Dorsolateral prefrontal cortex (tissue), 122 donors: ENCODE measurements at places on chromosomes 3 and 15. TPM values are rescaled to one million over a fixed set of nuclear protein-coding genes. Genes with fewer than 3 reads are reported as not detected.
A peak's percentile ranks its signal among the peaks of the same experiment; 100 is the strongest.

DNA sequence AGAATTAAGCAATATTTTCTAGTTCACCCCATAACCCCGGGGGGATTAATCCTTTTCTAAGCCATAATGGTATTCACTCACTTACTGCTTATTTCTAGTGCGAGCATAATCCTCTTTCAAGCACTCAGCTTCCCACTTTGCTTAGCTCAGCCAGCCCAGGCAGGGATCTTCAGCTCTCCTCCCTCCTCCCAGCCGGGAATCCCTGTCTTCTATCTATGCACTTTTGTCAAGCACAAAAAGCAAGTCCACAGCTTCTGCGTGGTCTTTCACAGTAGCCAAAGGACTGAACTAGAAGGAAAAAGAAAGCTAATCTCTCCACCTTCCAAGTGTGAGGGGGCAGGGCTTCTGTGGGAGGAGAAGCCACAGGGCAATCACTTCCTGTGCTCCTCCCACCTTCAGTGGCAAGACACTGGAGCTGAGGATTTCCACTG, 62.8 kb downstream of the PEX5L start:
- DNase-seq: peak; percentile 49

DNA sequence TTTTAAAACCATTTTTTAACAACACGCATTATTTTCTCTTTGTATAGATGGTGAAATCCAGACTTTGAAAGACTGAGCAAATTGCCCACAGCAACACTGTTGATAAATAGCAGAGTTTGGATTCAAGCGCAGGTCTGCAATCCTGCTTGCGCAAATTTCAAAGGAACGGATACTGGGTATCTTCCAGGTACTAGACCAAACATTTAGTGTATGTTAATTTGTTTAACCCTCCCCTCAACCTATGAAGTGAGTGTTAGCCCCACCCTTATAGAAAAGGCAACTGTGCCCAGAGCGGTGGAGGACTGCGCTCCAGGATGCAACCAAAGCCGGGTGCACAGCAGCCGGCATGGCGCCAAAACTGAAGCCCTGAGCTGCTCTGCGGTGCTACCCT, 103.8 kb downstream of the CPN2 start:
- DNase-seq: no peak

GRCh38 chr3:177071496-177072156, 125.7 kb downstream of the TBL1XR1 start:
- DNase-seq: no peak

GRCh38 chr3:17077606-17078005, 192.9 kb downstream of the PLCL2 start:
- no peak for DNase-seq

DNA sequence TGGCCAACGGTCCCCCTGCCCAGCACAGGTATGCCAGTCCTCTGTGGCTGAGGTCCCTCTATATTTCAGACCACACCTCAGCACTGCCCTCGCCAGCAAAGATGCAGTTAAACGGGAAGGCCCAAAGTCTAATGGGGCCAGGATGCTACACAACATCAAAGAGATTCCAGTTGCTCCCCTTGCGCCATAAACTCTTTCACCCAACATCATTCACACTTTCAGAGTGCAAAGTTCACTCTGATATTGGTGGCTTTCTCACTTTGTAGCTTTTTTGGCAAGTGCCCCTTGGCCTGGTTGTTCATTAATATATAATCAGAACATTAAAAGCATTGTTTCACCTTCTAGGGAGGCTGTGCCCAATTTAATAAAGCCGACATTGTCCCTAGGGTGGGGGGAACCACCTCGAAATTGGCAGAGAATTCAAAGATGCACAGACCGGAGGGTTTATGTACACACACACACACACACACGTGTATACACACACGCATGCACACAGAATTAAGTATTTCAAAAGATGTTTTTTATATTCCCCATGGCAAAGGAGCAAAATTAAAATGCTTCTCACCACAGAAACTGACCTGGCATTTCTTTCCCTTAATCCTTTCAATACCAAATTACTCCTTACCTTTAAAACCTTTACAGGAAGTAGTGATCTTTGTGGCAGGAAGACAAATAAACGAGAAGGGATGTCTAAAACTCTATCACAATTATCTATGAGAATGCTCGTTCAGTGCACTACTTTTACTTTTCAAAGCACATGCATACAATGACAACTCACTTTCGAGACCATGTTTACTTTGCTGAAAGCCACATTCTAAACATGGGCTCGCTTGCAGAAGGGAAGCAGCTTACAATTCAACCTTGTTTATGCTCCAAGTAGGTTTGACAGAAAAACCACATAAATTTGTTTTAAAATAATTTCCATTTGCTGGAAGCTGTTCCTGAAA, 19.5 kb downstream of the LRIG1 start:
- no peak for DNase-seq

DNA sequence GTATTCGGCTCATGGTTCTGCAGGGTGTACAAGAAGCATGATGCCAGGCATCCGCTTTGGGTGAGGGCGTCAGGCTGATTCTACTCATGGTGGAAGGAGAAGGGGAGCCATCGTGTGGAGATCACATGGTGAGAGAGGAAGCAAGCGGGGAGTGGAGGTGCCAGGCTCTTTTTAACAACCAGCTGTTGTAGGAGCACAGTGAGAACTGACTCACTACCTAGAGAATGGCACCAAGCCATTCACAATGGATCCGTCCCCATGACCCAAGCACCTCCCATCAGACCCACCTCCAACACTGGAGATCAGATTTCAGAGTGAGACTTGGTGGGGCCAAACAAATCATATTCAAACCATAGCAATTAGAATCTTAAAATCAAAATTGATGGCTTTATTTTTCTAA, 259.8 kb upstream of the CTDSPL start:
- DNase-seq: no peak

DNA sequence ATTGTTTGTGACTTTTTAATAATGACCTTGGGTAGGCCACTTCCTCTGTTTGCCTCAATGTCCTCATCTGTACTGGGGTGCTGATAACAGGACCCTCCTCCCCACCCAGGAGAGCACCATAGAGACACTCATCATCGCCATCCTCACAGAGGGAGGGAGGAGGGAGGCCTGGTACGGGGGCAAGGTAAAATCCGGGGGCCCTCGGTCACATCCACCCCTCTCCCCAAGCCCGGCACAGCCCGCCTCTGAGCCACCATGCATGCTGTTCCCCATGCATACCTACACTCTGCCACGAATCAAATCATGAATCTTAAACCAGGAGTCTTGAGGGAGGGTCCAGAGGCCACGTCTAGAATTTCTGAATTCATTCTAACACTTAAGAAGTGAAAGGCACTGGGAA, 74.9 kb upstream of the IQSEC1 start:
- no peak for DNase-seq

GRCh38 chr3:107578091-107578490, 55.3 kb downstream of the BBX start:
- DNase-seq: no peak

- DNase-seq: no peak
Measured at GRCh38 chr3:73326396-73326795, 264.9 kb downstream of the EBLN2 start.

DNA sequence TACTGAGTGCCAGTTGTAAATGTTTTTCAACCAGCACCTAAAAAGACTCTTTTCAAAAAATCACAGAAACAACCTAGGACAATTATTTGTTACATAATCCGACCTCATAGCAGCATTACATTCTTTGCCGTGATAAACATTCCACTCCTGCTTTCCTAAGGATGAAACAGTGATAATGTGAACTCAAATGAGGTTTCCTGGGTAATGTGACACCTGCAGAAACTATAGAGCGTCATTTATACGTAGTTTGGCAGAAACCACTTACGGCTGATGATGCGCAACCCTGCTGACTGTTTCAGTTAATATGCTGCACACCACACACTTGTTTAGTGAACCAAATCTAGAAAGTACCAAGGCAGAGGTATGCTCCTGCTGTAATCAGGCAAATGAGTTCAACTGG, 55.8 kb downstream of the SEMA6D start:
- no peak for DNase-seq

DNA sequence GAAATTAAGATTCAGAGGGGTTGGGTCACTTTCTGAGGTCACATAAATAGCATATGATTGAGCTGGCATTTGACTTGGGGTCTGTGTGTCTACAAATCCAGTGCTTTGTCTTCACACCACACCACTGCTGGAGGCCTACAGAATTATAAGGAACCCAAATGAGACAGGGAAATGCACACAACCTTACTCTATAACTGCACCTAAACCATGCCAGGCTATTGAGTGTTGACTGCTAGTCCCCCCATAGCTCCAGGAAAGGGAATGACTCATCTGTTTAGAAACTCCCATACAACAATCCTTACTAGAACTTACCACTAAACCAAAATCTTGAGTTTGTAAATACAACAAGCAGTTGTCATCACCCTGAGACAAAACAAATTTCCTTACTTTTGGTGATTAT, 16.9 kb upstream of the TSC22D2 start:
- no peak for DNase-seq

GRCh38 chr3:117398141-117398899, 688.7 kb downstream of the TUSC7 start:
- DNase-seq: peak; percentile 31

- DNase-seq: no peak
Measured at GRCh38 chr3:146493221-146493620, 23.9 kb upstream of the PLSCR2 start.

DNA sequence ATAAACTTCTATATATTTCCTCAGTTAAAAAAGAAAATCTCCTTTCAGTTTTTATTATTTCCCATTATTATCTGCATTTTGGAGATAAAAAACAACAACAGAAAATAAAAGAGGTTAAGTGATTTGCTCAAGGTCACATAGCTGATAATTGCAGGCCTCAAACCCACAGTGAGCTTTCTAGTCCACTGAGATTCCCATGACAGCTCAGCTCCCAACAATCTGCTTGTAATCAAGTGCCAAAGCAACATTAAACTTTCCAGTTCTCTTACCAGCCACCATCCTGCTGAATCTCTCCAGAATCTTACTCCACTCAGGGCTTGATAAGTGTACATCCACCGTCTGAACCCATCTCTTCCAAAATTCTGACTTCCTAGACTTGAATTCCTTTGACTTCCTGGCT, 318.2 kb upstream of the SEMA6D start:
- DNase-seq: no peak

- no peak for DNase-seq
Measured at GRCh38 chr3:96960661-96961330, 146.4 kb downstream of the EPHA6 start.

DNA sequence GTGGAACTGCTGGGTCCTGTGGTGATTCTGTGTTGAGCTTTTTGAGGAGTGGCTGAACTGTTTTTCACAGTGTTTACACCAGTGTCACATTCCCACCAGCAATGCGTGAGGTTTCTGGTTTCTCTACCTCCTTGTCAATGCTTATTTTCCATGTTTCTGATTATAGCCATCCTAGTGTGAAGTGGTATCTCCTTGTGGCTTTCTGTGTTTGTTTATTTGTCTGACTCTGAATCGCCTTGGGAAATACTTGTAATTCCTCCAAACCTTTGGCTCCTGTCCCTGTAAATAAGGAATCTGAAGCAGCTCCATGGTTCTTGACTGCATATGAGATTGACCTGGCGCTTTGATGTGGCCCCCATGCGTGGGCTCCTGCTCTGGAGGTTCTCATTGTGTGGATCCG, 20.6 kb downstream of the FAN1 start:
- DNase-seq: no peak

DNA sequence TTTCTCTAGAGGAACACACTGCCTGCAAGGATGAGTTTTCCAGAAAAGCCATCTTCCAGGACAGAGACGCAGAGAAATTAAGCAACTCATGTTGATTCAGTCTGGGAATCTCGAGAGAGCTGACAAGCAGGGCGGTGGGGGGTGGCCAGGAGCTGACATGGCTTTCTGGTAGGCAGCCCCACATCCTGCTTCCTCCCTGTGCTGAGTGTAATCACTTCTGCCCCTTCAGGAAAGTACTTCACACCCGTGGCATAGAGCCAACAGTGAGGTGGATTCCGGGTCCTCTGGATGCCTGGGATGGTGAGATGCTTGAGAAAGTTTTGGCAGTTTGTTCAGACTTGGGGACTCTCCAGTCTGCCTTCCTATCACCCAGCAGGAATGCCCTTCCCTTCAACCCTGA, 221.1 kb downstream of the SLCO3A1 start:
- DNase-seq: no peak

GRCh38 chr3:11405323-11405722, 133.1 kb downstream of the ATG7 start:
- DNase-seq: no peak

- no peak for DNase-seq
Measured at GRCh38 chr3:8945890-8946600, 17.2 kb downstream of the RAD18 start.

- no peak for DNase-seq
Measured at GRCh38 chr15:83320844-83321243, 36.4 kb upstream of the BNC1 start.

GRCh38 chr3:18411541-18411940, 13.6 kb downstream of the SATB1 start:
- no peak for DNase-seq

- no peak for DNase-seq
Measured at GRCh38 chr3:6516143-6516542, 344.8 kb upstream of the GRM7 start.

GRCh38 chr15:86557018-86557550, 477.4 kb downstream of the AGBL1 start:
- no peak for DNase-seq

DNA sequence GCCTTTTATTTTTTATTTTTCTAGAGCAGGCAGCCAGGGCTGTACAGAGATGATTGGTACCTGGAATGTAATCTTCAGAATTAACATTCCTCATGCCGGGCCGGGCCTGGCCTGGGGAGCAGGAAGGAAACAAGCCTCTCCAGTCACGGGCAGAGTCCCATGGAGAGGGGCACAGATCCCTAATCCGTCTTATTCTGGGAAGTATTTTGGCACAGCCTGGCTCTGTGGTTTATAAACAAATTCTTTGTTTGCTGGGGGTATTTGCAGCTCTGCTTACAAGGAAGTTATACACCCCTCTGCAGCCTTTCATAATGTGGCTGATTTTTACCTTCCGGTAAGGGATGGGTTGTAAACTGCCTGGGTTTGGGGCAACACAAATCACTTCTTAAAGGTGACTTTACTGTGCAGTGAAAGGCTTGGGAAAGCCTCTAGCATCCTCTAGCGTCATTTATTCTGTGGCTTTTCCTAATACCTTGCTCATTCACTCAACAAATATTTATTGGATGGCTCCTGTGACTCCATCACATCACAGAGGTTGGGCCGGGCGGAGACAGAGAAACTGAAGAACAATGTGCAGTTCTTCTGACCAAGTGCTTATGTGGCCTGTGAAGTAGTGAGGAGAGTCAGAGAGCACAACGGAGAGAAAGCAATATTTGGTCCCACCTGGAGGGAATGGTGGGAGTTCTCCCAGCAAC, 2.7 kb downstream of the SLC6A20 start:
- DNase-seq: no peak

- DNase-seq: no peak
Measured at GRCh38 chr3:76586471-76586870, 453.4 kb upstream of the ROBO2 start.

GRCh38 chr15:70618929-70619328, 144.4 kb downstream of the UACA start:
- DNase-seq: no peak

- no peak for DNase-seq
Measured at GRCh38 chr3:72082776-72083462, 298.0 kb upstream of the PROK2 start.

- no peak for DNase-seq
Measured at GRCh38 chr3:156256945-156257344, 136.6 kb downstream of the KCNAB1 start.

The SLC28A1 gene
- not detected for total RNA-seq

The RYR3 gene
- 98.9 TPM for total RNA-seq

The SLCO2A1 gene
- 4.9 TPM for total RNA-seq

The GOLGA6B gene
- 0.32 TPM for total RNA-seq

The C3orf85 gene
- not detected for total RNA-seq

The VIPR1 gene
- total RNA-seq: 49.7 TPM

The PLS1 gene
- total RNA-seq: 4.7 TPM

The C3orf52 gene
- 0.69 TPM for total RNA-seq

The SGO1 gene
- total RNA-seq: not detected

The FGD5 gene
- 10.7 TPM for total RNA-seq
